ENCODE measurements at places on chromosomes 5 and 9.

GRCh38 chr9:113220467-113221002, 542 bp downstream of the FKBP15 start:
- no peak for DNase-seq

- DNase-seq: no peak
Observed at GRCh38 chr5:43024217-43024616, 15.9 kb downstream of the ANXA2R start.

GRCh38 chr5:160950311-160950710, 98.3 kb upstream of the ATP10B start:
- no peak for DNase-seq

DNA sequence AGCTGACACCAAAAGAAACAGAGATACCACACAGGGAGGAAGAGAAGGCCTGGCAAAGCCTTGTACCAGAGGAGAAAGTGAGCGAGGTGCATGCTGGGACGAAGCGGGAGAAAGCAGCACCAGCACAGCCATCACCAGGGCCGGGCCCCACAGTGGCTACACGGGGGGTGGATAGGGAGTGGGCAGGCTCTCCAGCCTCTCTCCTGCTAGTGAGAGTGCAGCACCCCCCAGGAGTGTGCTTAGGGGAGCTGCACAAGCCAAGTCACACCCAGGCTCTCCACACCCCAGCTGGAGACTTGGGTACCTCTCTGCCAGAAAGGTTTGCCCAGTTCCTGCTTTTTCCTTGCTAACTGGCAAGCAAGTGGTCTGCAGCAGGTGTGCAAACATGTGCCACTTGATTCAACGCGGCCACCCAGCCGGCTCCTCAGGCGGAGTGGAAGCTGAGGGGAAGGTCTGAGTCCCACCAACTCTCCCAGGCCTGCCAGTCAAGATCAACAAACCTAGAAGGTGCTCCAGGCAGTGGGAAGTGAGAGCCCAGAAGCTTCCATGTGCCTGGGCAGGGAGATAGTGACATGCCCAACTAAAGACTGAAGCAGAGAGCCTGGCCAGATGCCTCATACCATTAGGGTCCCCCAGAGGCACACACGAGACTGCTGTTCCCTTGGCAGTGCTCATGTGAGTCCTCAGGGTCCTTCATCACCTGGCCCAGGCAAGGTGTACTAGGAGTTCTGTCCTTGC, 39.9 kb downstream of the BICD2 start:
- DNase-seq: no peak

- no peak for DNase-seq
Observed at GRCh38 chr5:44807269-44807668, 1.5 kb upstream of the MRPS30 start.

DNA sequence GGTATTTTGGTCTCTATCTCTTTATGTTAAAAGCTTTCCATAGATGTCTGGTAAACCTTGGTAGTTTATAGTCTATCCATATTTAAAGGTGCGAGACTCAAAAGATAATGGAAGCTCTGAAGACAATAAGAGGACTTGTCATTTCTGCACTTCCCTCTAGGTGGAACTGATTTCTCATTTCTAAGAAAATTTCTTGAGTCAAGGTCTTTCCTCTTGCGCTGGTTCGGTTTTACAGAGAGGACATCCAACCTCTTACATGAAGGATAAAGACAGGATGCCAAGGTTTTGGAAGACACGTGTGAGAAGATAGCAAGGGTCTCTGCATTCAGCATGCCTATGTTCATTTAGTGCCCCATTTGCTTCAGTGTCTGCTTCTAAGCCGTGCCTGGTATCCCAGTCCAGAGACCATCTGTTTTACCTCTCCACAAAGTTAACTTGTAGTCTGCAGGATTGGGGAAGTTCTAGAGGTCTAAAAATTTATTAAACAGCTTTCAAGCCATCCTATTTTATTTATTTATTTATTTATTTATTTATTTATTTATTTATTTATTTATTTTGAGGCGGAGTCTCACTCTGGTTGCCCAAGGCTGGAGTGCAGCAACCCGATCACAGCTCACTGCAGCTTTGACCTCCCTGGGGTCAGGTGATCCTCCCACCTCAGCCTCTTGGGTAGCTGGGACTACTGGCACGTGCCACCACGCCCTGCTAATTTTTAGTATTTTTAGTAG, 41.6 kb downstream of the KIAA1191 start:
- DNase-seq: no peak

GRCh38 chr5:132190161-132190817, 37.4 kb downstream of the P4HA2 start:
- DNase-seq: no peak

DNA sequence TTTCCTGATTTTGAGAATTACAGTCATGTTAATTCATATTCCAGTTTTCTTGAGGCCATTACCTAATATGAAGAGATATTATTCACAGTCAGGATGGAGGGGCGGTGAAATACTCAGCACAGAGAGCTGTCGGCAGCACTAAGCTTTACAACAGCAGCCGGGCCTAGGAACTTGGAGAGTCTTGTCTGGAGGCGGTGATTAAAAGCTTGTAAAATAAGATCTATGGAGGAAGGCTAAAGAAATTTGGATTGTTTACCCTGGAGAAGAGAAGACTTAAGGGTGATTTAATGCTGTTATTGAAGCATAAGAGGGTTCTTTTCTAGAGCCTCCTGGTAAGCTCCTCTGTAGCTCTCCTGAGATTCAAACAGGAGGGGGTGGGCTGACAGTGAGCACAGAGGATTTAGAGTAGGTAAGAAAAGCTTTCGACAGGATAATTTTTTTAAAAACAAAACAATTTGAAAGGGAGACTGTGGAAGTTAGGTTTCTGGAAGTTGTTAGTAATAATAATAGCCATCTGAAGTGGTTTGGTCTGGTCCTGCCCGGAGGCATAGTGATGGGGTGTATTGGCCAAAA, 406.3 kb upstream of the ADAMTSL1 start:
- DNase-seq: no peak

- DNase-seq: no peak
Observed at GRCh38 chr9:93225892-93226291, 42.0 kb downstream of the WNK2 start.

GRCh38 chr9:113635586-113635985, 172.1 kb downstream of the RGS3 start:
- no peak for DNase-seq

GRCh38 chr9:18274693-18275092, 199.3 kb upstream of the ADAMTSL1 start:
- no peak for DNase-seq

DNA sequence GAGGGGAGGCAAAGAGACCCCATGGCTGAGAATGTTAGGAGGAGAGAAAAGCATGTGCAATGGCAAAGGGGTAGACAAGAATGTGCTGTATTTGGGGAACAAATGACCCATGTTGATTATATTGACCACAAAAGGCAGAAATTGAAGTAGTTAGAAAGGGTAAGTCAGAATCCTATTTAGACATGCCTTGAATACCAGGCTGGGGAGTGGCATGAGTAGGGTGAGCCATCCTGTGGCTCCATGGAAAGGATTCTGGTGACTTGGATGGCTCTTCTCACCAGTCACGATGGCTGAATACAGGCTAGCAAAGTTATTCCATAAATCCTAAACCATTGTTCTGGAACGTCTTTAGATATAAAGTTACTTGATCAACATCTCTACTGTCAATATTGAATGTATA, 73.4 kb upstream of the MEF2C start:
- no peak for DNase-seq

GRCh38 chr5:152221721-152222629, 183.1 kb downstream of the NMUR2 start:
- no peak for DNase-seq

GRCh38 chr5:11803436-11803835, 100.8 kb downstream of the CTNND2 start:
- DNase-seq: no peak

DNA sequence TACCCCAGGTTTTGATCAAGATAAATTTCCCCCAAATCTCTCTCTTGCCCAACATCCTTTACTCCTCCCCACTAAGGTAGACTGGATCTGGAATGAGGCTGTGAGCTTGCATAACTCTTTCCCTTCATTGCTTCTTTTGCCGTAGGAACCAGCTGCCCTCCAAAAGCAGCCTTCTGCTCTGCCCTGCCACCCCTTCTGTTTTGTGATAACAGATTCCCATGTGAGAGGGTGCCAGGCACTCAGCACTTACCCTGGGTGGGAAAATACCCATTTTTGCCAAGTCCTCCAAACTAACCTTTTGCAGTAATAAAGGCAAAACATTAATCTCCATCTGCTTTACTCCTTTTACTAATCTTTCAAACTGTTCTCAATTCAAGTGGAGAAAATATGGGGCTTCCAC, 182.6 kb downstream of the ASTN2 start:
- no peak for DNase-seq

DNA sequence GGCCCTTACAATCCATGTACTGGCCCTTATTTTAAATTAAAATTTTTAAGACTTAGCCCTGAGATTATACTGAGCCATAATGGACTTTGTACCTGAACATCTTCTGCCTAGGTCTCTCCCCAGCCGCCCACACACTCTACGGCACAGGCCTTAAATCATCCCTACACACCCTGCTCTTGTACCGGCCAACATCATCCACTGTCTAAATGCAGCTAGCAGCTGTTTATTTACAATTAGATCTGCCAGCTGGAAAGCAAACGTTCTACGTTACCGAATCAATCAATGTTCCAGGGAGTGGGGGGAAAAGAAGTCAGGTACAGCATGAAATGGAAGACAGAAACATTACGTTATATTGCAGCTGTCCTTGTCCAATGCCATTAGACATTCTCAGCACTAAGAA, 88.4 kb upstream of the GRAMD2B start:
- no peak for DNase-seq

DNA sequence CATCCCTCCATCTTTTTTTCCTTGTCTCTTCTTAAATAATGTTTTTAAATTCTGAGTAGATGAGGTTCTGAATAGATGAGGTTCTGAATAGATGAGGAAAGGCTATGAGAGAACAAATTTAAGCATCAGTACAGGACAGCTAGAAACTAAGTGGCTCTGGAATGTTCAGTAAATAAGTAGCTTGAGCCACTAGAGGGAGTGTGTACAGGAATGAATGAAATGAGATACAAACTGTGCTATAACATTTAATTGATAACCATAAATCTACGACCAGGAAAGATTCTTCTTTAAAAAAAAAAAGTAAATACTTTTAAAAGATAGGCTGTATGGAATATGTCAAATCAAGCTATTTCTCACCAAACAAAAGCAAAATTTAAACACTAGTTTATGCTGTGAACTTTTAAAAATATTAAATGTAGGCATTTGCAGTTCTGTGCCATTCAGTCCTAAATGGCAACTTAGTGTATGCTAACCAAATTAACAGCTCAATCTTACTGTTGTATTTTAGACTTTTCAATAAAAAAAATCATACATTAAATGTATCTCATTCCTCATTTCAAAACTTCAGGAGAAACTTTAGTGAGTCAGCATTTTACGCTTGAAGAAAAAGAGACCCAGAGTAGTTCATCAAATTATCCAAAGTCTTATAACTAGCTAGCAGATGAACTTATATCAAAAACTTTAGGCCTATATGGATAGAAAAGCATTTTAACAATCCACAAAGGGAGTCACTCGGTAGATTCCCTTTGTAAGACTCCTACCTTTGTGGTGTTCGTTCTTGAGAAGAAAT, 70.4 kb upstream of the SNX2 start:
- DNase-seq: no peak

GRCh38 chr5:138107213-138107612, 23.4 kb downstream of the WNT8A start:
- no peak for DNase-seq

- no peak for DNase-seq
Observed at GRCh38 chr5:87127426-87127825, 140.3 kb upstream of the RASA1 start.

DNA sequence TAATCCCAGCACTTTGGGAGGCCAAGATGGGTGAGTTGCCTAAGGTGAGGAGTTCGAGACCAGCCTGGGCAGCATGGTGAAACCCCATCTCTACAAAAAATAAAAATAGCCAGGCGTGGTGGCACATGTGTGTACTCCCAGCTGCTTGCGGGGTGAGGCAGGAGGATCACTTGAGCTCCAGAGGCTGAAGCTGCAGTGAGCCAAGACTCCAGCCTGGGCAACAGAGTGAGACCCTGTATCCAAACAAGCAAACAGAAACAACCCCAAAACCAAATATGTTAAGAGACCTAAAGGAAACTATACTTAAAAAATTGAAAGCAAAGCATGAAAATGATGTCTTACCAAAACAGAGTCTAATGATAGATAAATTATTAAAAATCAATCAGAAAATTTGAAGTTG, 12.4 kb downstream of the HNRNPAB start:
- no peak for DNase-seq

DNA sequence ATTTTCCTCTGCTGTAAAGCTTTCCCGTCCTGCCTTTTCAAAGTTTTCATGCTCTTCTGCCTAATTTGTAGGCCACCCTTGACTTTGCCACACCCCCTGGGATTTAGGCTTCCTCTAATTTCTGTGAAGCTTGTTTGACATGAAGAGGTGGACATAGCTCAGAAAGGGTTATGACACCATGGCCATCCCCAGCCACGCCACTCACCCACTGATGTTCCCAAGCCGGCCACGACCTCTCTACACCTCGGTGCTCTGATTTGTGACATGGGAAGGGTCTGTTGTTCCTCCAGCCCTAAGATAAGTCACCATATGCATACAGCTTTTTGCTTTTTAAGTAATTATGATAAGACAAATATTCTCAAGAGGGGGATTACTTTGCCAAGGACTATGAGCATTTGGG, 139.5 kb downstream of the BARX1 start:
- DNase-seq: no peak

DNA sequence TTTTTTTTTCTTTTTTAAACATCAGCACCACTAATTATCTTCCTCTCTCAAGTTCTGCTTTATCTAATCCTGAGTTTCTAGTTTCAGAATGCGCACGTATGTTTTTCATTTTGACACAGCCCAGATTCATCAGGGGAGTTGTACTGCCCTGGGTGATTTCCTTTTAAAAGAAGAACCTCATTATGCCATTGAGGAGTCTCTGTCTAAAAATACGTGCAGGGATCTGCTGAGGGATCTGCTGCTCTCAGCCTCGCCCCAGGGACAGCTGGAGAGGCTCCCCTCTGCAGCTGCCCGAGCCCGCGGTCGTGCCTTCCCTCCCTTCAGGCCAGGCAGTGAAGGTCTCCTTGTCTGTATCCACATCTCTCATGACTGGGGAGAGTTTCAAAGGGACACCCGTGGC, 273.1 kb downstream of the ARHGEF28 start:
- no peak for DNase-seq

DNA sequence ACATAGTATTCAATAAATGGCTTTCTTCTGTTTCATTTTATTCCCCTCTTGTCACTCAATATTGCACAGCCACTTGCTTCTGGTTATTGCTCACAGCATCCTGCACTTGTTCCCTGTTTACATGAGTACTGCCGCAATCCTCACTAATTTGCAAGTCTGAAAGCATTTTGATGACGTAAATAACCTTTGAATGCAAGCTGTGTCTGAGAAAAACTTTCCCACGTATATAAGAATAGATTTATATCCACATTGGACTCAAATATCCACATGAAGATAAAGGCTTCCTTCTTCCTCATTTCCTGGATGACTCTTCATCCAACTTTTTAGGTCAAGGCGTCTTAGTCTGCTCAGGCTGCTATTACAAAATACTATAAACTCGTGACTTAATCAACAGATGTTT, 88.2 kb upstream of the DAP start:
- DNase-seq: no peak

All from stimulated activated CD4-positive, alpha-beta T cell treated with anti-CD3 and anti-CD28 coated beads, Interleukin-1b, Interleukin-23, amount 100 ng/mL, for 1 hour (primary cell).